ENCODE measurements at places on chromosomes 2 and 18. TPM values are rescaled to one million over a fixed set of nuclear protein-coding genes. Genes with fewer than 3 reads are reported as not detected.

The NYAP2 gene
- not detected for total RNA-seq

The HTR2B gene
- total RNA-seq: not detected

The ID2 gene
- total RNA-seq: 161 TPM

The CPO gene
- not detected for total RNA-seq

The ST6GAL2 gene
- total RNA-seq: not detected

The GLI2 gene
- total RNA-seq: 20.0 TPM

The MOGAT1 gene
- total RNA-seq: not detected

The MATN3 gene
- total RNA-seq: 2.9 TPM

The C18orf63 gene
- total RNA-seq: not detected

The GBX2 gene
- total RNA-seq: 13.0 TPM

The IFIH1 gene
- total RNA-seq: 2.7 TPM

The MPV17 gene
- 88.0 TPM for total RNA-seq

The LAMA1 gene
- 6.4 TPM for total RNA-seq

GRCh38 chr2:230068651-230069055, at the start of gene SLC16A14:
Gene SLC16A14, minus strand, starts transcription at chr2:230068924. Its CDS starts 9,572 bp downstream, at chr2:230059352.
- DNase-seq: no peak

DNA sequence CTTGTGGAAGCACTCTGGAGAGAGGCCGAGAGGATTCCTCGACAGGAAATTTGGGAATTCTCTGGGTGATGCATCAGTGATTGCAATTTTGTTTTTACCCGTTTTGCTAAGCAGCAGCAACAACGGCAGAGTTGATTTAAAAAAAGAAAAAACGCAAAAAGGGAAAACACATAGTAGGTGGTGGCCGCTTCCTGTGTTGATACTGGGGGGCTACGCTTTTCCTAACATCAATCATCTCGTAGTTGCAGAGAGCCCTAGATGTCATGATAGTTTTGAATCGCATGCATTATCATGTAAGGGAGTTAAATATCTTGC, 271 bp upstream of the RBM43 start:
- no peak for DNase-seq

- DNase-seq: no peak
Measured at GRCh38 chr2:10033251-10034006, 9.9 kb upstream of the KLF11 start.

DNA sequence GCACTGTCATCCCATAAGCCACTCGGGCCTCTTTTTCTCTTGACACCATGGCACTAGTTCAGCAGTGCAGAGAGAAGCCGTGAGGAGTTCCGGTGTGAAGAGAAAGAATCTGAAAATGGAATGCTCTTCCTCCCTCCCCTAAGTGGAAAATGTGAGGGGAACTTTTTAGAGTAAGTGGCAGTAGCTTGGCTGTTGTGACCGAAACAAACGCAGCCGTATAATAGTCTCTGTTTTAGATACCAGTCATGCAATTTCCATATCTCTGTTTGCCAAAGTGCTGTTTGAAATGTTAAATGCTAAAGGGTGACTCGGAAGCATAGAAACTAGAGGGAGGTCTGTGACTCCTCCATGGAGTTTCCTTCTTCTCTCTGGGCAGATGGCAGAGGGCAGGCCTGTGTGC, 122.9 kb downstream of the MTCL1 start:
- DNase-seq: no peak

DNA sequence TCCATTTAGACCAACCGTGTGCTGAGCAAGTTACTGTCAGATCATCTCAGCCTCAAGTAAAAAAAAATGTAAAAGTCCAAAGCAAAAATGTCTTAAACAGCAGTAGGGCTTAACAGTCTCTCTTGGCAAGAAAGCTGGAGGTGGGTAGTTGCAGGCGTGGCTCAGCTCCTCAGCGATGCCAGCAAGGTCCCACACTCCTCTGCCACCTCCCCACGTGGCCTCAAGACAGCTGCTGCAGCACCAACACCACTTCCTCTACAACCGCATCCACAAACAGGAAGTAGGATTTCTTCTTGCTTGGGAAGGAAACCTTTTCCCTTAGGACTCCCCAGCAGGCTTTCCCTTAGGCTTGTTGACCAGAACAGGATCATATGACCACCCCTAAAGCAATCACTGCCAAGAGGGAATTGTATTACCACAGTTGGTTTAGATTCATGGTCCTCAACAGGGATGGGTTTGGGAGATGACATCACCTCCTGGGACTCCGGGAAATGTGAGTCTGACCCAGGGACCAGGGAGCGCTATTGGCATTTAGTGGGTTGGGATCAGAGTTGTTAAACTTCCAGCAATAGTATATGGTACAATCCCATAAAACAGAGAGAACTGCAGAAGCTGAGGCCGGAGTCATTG, 97.1 kb downstream of the MAPK4 start:
- DNase-seq: no peak

- no peak for DNase-seq
Measured at GRCh38 chr2:199984755-199985154, 29.4 kb downstream of the MAIP1 start.

DNA sequence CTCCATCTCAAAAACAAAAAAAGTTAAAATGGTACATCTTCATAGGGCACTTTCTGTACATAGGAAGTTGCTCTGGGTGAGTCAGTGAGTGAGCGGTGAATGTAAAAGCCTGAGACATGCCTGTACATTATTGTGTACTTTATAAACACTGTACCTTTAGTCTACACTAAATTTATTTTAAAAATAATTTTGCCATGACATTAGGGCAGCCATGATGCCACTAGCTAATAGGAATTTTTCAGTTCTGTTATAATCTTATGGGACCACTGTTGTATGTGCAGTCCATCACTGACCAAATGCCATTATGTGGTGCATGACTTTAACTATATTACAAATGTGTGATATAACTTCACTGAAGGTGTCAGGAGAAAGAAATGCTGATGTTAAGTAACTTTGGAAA, 11.0 kb upstream of the TXNDC2 start:
- no peak for DNase-seq

DNA sequence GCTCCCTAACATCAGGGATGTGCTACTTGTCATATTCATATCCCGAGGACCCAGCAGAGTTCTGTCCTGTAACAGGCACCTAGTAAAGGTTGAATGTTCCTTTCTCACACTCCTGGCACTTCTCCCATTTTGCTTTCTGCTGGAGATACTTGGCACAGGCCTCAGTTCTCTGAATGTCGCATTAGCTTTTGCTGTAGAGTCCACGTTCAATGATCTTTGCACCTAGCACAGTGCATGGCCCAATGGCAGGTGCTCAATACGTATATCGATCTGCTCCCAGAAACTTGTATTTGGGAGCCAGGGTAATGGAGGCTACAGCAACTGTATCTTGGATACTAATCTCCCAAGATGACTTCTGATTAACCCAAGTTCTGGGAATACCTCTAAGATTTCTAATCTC, 24.8 kb upstream of the VPS4B start:
- DNase-seq: no peak

DNA sequence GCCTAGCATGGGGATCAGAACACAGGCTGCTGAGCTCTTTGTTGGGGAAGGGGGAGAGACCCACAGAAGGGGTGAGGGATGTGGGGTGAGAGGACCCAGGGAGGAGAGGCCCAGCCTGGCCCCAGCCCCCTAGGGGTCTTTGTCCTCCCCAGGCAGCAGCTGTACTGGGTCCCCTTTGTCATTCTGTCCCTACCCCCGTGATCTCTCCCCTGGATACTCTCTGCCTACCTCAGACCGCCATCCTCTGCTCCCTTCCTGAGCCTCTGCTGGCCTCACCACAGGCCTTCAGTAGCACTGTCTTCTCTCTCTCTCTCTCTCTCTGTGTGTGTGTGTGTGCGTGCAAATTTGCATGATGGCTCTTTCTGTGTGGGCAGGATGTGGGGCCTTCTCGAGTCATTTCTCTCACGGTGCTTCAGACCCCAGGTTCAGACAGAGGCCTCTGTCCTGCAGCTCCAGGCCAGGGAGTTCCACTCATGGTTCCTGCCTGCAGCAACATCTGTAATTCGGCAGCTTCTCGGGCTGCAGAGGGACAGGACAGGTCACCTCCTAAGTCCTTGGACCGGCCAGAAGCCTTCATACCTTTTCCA, 1.4 kb downstream of the PSD4 start:
- no peak for DNase-seq

GRCh38 chr2:56860991-56861390, 677.2 kb downstream of the CCDC85A start:
- DNase-seq: no peak

DNA sequence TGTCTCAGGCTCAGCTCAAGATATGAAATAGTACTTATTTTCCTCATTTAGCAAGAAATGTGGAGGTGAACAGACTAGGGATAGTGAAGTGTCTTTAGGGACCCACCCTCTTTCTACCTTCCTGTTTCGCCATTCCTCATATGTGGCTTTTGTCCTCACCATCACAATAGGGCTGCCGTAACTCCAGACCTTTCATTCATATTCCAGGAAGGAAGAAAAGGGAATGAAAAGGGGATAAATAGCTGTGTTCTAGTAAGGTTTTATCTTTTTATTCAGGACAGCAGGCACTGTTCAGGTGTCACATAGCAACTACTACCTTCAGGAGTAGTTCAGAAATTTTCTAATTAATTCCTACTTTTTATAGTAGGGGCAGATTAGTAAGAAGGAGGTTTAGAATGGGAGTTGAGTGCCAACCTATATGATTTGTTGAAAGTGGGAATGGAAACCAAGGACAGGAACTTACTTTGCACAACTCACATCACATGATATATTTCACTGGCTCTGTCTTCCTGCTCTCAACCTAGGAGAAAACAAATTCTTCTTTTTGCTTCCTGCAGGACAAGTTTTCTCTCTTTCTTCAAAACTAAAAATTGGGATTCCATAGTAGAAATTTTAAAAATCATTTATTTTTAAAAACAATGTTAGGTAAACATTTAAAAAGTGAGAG, 36.0 kb upstream of the HDAC4 start:
- DNase-seq: no peak

GRCh38 chr2:116477229-116477628, 1337.3 kb upstream of the DDX18 start:
- no peak for DNase-seq

DNA sequence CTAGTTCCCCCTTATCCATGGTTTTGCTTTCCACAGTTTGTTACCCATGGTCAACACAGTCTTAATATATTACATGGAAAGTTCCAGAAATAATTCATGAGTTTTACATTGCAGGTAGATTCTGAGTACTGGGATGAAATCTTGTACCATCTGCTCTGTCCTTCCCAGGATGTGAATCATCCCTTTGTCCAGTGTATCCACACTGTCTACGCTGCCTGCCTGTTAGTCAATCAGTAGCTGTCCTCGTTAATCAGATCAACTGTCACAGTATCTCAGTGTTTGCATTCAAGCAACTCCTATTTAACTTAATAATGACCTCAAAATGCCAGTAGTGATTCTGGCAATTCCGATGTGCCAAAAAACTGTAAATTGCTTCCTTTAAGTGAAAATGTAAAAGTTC, 76.3 kb downstream of the DYNC1I2 start:
- no peak for DNase-seq

DNA sequence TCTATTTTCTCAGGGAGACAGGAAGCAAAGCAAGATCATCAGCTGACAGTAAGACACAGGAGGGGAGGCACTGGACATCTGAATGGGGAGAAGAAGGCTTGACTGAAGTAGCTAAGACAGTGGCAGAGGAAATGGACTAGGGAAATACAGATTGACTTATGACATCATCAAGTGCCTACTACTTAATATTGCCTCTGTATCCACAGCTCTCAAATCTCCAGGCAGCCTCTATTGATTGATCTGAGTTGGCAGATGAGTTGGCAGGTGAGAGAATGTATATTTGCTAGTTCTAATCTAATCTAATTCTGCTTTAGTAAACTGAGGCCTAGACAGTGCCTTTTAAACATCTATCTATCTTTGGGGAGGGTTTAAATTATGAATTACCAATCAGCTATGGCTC, 242.1 kb downstream of the SLC8A1 start:
- DNase-seq: no peak

DNA sequence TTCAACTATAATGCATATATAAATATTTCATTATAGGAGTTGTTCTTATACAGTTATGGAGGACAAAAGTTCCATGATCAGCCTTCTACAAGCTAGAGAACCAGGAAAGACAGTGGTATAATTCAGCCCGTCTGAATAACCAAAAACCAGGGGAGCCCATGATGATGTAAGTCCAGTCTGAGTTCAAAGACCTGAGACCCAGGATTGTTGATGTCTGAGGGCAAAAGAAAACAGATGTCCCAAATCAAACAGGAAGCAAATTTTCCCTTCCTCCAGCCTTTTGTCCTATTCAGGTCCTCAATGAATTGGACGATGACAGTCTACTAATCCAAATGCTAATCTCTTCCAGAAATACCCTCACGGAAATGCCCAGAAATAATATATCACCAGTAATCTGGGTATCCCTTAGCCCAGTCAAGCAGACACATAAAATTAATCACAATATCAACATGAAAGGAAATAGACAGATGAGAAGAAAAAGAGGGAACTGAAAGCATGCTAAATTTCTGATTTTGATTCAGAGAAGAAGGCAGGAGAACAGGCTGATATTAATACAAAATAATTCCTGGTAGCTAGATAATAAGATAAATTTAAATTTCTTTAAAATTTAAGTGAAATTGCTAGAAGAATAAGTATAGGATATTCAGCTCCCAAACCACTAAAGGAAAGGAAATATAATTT, 255.6 kb upstream of the CTAGE1 start:
- no peak for DNase-seq

- DNase-seq: no peak
Measured at GRCh38 chr2:208978946-208979345, 444.9 kb upstream of the MAP2 start.

GRCh38 chr2:134413430-134413829, 159.6 kb downstream of the MGAT5 start:
- DNase-seq: no peak

DNA sequence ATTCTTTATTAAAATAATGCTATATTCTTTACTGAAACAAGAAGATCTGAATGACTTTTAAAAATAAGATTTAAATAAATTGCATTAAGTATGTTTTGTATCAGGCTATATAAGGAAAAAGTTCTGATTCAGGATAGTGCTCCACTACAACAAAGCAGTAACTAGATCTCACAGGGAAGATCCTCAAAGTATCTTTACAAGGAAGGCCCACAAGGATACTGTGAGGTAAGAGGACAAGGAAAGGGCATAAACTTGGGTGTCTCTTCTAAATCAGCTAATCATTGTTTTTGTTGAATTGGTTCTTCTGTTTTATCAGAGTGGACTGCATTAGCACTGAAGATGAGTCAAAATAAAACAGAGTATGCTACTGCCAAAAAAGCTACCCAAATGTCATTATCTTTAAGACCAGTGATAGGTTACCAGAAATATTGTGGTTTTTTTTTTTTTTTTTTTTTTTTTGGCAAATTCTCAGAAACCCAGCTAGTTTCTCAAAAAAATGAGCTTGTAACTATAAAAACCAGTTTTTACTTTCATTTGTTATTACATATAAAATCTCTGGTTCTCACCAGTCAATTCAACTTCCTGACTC, 160.9 kb downstream of the BAZ2B start:
- no peak for DNase-seq

DNA sequence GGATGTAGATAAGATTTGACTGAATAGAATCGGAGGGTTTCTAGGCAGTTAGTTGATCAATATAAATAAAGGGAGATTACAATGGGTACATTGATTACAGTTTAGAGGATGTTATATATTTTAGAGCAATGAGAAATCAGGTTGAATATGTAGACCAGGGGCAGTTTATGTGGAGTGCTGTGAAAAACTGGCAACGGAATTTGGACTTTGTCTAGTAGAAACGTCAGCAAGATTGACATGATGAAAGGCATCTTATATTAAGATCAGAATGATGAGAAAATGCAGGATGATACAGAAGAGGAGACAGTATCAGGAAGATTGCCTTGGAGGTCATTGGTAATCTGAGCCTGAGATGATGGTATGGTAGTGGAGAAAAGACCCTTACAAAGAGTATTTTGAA, 39.9 kb downstream of the RAB10 start:
- DNase-seq: no peak
